ENCODE measurements at places on chromosomes 6 and 20.
A peak's percentile ranks its signal among the peaks of the same experiment; 100 is the strongest.

GRCh38 chr6:147684906-147685305 lies 176.4 kb downstream of the SAMD5 start:
- no peak for DNase-seq

GRCh38 chr20:2804041-2804828 lies 3.8 kb upstream of the CPXM1 start:
- no peak for DNase-seq

DNA sequence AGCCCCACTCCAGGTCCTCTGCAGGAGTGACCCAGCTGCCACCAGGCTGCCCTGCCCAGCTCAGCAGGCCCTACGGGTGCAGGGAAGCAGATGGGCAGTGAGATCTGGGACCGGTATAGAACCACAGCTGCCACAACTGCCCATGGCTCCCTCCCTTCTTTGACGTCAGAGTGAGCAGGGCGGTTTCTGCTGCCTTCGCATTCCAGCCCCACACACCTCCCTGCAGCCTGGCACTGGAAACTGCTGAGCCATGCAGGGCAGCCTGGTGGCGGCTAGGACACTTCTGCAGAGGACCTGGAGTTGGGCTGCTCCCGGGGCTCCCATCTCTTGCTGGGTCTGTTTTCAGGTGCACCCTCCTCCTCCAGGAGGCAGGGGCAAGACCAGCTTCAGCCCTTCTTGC lies 101.6 kb upstream of the CD93 start:
- peak; percentile 9 for DNase-seq

DNA sequence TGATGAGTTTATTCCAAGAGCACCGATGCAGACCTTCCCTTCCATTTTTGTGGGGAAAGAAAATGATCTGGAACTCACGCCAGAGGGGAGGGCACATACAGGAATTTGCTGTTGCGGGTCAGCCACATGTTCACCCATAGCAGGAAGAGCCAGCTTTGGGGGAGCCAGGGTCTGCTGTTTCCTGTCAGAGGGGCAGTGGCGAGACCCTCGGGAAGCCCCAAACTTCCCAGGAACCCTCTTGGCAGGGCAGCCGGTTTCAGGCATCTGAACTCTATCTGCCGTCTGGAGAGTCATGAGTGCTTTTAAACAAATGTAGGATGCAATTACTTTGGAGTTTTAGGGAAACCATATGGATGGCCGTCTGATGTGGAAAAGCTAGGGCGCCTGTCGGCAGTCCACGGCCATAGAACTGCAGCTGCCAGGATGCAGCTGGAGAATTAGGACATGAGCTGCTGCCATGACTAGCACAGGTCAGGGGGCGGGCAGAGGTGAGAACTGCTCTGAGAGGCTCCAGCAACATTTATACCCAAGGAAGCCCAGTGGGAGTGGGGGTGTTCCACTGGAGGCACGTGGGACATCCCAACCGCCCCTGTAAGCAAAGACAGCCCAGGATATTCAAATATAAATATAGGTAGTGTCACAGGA lies 14.8 kb upstream of the SERPINB9 start:
- no peak for DNase-seq

DNA sequence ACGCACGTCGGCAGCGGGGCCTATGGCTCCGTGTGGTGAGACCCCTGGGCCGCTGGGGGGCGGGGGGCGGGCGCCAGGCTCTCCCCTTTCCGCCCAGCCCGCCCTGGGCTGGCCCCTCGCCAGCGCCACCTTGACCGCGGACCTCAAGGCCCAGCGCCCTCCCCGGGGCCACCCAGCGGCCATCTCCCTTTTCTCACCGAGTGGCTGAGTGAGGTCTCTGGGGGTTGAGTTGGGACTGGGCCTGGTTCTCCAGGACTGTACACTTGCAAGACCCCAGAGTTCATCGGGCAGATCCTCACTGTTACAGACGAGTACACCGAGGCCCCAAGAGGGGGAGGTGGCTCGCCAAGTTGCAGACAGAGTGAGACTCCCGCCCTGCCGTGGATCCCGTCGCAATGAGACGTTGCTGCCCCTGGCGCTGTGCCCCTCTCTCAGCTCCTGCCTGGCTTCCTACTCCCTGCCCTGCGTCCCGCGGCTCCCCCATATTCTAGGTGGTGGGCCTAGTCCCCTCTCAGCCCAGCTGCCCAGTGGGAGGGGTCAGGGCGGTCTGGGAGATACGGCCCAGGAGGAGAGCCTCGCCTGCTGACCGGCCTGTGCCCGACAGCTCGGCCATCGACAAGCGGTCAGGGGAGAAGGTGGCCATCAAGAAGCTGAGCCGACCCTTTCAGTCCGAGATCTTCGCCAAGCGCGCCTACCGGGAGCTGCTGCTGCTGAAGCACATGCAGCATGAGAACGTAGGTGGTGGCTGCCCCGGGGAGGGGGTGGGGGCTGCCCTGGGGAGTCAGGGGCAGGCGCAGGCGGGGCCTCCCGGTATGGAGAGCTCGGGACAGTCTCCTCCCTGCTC lies 576 bp downstream of the MAPK13 start:
- DNase-seq: no peak

GRCh38 chr20:38934530-38934929 lies 8.3 kb downstream of the FAM83D start:
- DNase-seq: no peak

DNA sequence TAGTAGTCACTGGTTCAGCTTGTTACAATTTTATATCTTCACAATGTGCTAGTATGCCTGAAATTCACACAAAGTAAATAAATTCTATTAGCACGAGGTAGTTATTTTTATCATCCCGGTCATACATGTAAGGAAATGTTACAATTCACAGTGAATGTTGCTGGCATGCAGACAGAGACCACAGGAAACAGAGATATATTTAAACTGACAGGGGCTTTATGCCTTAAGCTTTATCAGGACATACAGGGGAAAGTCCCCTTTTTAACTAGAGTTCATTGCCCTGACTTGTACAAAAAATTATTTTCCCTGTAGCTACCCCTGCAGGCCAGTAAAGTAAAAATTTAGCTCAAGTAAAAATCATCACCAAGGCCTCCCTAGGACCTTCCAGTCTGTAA lies 712.0 kb upstream of the NRSN1 start:
- DNase-seq: peak; percentile 59

GRCh38 chr20:33719277-33719988 lies 677 bp downstream of the PXMP4 start:
- no peak for DNase-seq

GRCh38 chr6:46014046-46014445 lies 1.6 kb downstream of the CLIC5 start:
- DNase-seq: no peak

DNA sequence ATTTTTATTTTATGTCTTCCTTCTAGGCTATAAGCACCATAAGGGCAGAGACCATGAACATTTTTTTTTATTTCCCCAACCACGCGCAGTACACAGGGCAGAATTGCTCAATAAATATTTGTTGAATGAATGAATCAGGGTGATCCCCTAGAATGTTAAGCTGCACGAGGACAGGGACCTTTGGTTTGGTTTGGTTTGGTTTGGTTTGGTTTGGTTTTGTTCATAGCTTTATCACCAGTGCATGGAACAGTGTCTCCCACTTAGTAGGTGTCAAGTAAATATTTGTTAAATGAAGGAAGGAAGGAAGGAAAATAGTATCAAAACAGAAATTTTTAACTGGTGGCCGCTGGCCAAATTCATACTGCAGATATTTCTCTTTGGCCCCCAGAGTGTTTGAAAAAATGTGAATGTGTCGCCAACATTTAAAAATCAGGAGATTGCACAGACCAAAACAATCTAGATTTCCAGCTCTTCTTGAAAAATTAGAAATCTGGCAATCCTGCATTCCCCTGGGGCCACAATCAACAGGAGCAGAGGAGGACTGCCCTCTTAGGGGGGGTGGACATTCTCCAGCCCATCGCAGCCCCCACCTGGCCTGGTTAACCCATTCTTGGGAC lies 205.3 kb downstream of the EYA2 start:
- DNase-seq: no peak

Measured in foreskin keratinocyte (primary cell).